GM23248 (cell line): ENCODE measurements at places on chromosomes 7 and 10.
A peak's percentile ranks its signal among the peaks of the same experiment; 100 is the strongest.

GRCh38 chr7:98562871-98563495 lies 54.1 kb upstream of the NPTX2 start:
- no peak for DNase-seq

DNA sequence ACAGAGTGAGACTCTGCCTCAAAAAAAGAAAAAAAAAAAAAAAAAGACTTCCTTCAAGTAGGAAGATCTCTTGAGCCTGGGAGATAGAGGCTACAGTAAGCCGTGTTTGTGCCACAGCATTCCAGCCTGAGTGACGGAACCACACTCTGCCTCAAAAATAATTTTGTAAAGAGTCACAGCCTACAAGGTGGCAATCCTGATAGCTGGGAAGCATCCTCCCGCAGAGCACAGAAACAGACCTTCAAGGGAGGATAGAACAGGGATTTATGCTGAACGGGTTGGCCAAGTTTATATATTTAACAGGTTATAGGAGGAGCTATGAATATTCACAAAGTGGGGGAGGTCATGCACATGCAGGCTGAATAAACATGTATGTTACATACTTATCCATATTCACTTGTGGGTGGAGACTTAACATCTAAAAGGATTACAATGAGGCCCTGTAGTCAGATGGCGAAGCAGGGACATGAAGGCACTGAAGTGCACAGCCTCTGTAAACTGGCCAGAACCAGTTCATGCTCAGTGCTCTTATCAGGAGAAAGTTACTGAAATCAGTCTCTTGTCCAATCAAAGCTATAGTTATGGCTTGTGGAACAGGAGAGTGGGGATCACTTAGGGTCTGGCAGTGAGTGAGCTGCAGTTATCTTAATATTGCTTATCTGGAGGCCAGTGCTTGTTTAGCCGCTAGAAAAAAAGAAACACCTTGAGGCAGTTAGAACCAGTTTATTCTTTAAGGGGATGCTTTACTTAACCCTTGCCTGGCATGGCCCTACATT lies 6.8 kb downstream of the LMBR1 start:
- DNase-seq = no peak

DNA sequence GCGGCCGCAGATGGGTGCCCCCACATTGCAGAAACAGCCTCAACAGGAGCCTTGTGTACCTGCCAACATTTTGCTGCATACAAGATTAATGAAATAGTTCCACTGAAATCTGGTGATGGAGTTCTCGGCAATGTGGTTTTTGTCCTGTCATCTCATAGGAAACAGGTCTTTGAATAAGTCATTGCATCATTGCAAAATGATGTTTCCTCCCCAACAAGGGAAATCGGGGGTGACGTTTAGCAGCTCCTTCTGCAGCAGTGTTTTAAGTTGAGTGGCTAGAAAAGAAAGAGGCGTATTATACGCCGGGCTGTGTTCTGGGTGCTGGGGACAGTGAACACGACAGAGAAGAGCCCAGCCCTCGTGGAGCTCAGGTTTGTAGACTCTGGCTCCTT lies 177.0 kb downstream of the PRKAG2 start:
- DNase-seq = peak; percentile 55

GRCh38 chr7:108503112-108504026 lies 22.6 kb downstream of the PNPLA8 start:
- peak; percentile 46 for DNase-seq

- no peak for DNase-seq
Measured at GRCh38 chr10:13704964-13705363, 118.2 kb downstream of the PRPF18 start.
